Stimulated activated naive CD4-positive, alpha-beta T cell treated with Interleukin-2 at 50 U/mL for 16 hours (primary cell): ENCODE measurements at places on chromosomes 2 and 18.

- DNase-seq, result no peak
Measured at GRCh38 chr2:2547451-2547850, 216.4 kb upstream of the MYT1L start.

DNA sequence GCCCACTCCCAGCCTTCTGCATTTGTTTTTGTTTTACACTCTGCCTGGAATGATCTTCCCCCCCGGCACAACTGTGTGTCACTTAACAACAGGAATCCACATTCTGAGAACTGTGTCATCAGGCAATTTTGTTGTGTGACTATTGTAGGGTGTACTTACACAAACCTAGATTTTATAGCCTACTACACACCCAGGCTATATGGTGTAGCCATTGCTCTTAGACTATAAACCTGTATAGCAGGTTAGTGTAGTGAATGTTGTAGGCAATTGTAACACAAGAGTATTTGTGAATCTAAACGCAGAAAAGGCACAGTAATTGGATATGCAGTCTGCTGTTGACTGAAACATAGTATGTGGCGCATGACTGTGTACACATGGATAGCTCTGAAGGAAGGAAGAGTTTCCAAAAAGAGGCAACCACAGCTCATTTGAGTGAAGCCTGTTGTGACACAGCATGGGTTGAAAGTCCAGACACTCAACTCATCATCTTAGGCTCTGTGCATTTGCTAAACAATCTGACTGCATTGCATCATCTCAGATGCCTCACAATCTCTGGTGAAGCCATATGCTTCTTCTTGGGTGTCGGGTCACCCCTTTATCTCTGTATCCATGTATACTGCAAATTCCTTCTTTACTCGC is 506.6 kb upstream of the SPHKAP start:
- no peak for DNase-seq

DNA sequence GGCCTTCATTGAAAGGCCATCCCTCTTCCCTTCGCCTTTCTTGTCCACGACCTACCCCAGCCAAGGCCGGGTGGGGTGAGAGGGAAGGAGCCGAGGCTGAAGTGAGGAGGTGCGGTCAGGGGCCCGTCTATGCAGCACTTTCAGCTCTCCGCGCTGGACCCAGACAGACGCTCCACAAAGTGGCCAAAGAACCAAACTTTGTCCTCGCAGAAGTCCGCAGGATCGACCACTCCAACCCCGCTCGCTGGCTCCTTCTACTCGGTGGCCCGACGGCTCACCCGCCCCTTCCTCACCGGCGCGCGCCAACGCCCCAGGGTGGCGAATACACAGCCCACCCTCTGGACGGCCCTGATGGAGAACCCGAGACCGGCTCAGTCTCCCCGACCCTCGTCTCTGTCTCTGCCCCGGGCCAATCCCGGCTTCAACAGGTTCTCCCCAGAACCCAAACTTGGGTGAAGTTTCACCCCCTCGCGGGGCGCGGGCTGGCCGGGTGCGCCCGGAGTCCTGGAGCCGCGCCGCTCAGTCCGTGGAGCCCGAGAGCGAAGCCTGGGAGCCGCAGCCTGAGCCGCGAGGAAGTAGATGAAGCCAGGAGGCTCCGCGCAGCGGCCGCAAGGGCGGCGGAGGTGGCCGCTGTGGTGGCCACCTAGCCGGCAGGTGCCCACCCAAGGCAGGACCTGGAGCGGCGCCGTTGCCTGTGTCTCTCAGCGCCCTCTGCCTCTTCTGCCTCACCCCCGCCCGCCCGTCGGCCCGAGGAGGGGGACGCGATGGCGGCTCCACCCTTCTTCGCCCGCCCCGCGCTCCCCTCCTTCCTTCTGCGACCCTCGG is 26.7 kb upstream of the ALPP start:
- no peak for DNase-seq

DNA sequence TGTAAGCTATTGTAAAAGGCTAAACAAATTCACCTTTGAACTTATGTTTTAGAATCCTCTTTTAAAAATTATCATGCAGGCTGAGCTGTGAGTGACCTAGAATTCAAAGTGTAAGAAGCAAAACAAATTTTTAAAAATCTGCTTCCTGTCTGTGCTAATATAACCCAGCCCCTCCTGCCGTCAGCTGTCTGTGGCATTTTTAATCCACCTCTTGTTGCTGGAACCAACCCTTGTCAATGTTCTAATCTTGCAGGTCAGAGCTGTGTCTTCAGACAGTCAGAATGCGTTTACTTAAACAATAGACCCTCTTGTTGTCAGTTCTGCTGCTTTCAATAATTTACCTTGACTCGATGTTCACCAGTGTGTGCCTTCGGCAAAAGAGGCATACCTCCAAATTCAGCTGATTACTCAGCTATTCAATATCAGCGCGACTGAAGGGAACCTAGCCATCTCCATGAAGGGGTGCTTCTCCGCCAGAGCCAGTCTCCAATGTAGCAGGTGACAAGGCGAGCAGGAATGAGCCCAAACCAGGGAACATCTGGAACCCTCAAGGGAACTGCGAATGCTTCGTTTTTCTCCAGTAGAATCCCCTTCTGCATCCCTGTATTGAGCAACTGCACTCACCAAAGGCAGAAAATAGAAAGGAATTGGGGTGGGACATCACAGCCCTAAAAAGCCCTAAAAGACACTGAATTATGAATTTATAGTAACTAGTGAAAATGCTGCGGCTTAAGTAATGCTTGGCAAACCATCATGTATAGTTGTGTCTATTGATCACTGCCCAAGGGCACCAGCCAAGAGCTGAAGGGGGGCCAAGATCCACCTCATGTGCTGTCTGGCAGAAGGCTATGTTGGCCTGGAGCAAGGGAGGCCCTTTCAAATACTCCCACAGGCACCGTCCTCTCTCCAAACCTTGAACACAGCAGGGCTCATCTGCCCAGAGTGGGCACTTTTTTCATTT is 62.5 kb downstream of the LYPD6B start:
- no peak for DNase-seq

DNA sequence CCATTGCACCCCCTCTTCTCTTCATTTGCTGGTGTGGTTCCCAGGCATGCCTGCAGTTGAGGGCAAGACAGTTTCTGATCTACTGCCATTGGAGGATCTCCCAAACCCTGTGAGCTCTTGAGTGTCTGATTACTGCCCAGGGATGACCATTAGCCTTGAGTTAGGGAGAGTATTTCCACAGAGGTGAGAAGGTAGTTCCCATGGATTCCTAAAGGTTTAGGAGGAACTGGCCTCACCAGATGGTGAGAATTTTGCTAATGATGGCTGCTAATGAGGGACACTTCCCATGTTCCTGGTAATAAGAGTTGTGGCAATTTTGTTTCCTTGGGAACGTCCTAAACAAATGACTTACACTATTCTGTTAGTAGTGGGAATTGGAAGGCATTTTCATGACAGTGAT is 42.5 kb downstream of the PTPRM start:
- no peak for DNase-seq

DNA sequence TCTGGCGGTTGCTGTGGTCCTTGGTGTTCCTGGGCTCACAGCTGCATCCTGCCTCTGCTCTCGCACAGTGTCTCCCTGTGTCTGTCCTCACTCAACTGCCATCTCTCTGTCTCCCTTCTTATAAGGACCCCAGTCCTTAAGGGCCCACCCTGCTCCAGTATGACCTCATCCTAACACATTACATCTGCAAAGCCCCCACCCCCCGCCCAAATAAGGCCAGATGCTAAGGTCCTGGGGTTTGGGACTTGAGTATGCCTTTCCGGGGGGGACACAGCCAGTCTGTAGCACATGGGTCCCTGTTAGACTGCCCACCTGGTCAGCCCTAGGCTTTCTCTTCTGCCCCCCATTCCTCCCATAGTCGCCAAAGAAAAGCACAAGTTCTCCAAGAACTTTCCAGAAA is 40.7 kb downstream of the FER1L5 start:
- DNase-seq, result no peak

DNA sequence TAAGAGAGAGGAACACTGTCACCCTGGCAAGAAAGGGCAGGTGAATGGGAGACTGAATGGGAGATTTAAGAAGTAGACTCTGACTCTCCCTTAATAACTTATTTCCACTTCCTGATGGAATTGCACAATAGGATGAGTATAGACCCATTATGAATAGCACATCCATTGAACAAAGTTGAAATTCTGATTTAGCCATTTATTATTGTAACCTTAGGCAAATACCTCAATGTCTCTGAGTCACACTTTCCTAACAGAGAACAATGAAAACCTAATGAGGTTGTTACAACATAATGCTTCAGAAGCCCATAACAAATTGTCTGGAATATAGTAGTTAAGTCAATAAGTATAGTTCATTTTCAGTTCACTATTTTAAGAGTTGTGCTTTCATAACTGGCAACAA is 78.9 kb downstream of the NRXN1 start:
- no peak for DNase-seq

GRCh38 chr2:65831509-65831908 is 399.1 kb upstream of the SPRED2 start:
- no peak for DNase-seq

- no peak for DNase-seq
Measured at GRCh38 chr2:152505495-152505906, 170.5 kb downstream of the FMNL2 start.
